NCI-H2227 treated with DMSO at 0.1 percent for 48 hours (cell line): ENCODE measurements at places on chromosomes 7 and 10.

DNA sequence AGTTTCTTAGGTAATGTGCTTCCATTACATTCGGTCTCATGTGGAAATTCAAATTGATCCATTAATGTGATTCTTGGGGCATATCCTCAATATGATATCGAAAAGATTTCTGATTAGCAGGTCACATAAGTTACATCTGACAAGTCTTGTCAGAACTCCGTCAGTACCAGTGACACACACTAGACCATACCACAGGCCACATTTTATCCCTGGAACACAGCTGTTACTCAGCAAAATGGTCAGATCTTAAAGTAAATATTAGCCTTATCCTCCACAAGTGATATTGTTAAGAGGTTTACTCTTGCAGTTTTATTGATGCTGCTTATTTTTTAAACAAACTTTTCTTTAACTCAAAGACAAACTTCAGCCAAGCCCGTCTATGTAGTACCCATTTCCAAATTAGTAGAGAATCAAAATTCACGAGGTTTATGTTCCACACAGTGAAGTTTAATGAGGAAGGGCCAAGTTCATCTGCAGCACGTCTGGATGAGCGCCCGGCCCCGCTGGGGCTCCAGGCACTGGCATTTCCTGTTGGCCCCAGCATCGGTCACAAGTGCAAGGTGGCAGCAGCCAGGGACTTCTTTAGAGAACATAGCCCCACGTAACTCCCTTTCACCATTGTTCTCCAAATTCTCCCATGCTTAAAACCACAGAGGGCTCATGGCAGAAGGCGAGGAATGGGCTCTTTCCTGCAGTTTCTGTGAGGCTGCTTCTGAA, 132.2 kb downstream of the VIPR2 start:
- no peak for DNase-seq

GRCh38 chr7:98509836-98510235, 107.2 kb upstream of the NPTX2 start:
- no peak for DNase-seq

DNA sequence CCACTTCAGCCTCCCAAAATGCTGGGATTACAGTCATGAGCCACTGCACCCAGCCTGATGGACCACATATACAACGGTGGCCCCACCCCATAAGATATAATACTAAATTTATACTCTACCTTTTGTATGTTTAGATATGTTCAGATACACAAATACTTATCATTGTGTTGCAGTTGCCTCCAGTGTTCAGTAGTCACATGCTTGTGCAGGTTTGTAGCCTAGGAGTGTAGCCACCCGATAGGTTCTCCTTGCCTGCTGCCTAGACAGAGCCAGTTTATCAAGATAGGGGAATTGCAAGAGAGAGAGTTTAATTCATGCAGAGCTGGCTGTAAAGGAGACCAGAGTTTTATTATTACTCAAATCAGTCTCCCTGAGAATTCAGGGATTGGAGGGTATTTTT, 9.6 kb downstream of the CCL24 start:
- no peak for DNase-seq

- DNase-seq, result no peak
These were observed 31.1 kb downstream of the TBATA start for GRCh38 chr10:70753841-70754621.

GRCh38 chr10:71366690-71367089, 30.0 kb upstream of the CDH23 start:
- DNase-seq, result no peak
